ENCODE measurements at places on chromosomes 2 and 18. TPM values are rescaled to one million over a fixed set of nuclear protein-coding genes. Genes with fewer than 3 reads are reported as not detected.

The TEX44 gene
- not detected for total RNA-seq

The ZNF513 gene
- total RNA-seq: 26.5 TPM

The CHRNA1 gene
- total RNA-seq: not detected

The ZNF396 gene
- total RNA-seq: 1.2 TPM

The PROM2 gene
- total RNA-seq: 4.0 TPM

The SERPINE2 gene
- total RNA-seq: 36.1 TPM

The TUBA3D gene
- total RNA-seq: 0.18 TPM

The SLC16A14 gene
- 0.61 TPM for total RNA-seq

The NR4A2 gene
- total RNA-seq: 1.5 TPM

The LOXL3 gene
- 29.8 TPM for total RNA-seq

The LONRF2 gene
- 2.7 TPM for total RNA-seq

The DNAJB2 gene
- 34.1 TPM for total RNA-seq

The RPRM gene
- total RNA-seq: 38.4 TPM

The CABYR gene
- total RNA-seq: 13.6 TPM

The BOLL gene
- total RNA-seq: not detected

The OST4 gene
- total RNA-seq: 214 TPM

The ORMDL1 gene
- 59.7 TPM for total RNA-seq

The LBX2 gene
- 1.1 TPM for total RNA-seq

The EN1 gene
- not detected for total RNA-seq

The GALNT5 gene
- total RNA-seq: 0.17 TPM

The NEU4 gene
- total RNA-seq: 0.42 TPM

The ALPP gene
- 0.20 TPM for total RNA-seq

The CARF gene
- 3.5 TPM for total RNA-seq

The CYP26B1 gene
- total RNA-seq: 0.22 TPM

The PDE11A gene
- 0.13 TPM for total RNA-seq

The ALK gene
- total RNA-seq: not detected

The XRCC5 gene
- 618 TPM for total RNA-seq

The SIX3 gene
- total RNA-seq: 0.55 TPM

The NRP2 gene
- 19.7 TPM for total RNA-seq

The KCTD18 gene
- total RNA-seq: 3.4 TPM

The LRRC30 gene
- total RNA-seq: not detected

The REG1A gene
- total RNA-seq: not detected

The TFPI gene
- total RNA-seq: 5.8 TPM

The POLE4 gene
- 44.7 TPM for total RNA-seq

The ABHD1 gene
- 0.31 TPM for total RNA-seq
